ENCODE measurements at places on chromosomes 2 and 18.

DNA sequence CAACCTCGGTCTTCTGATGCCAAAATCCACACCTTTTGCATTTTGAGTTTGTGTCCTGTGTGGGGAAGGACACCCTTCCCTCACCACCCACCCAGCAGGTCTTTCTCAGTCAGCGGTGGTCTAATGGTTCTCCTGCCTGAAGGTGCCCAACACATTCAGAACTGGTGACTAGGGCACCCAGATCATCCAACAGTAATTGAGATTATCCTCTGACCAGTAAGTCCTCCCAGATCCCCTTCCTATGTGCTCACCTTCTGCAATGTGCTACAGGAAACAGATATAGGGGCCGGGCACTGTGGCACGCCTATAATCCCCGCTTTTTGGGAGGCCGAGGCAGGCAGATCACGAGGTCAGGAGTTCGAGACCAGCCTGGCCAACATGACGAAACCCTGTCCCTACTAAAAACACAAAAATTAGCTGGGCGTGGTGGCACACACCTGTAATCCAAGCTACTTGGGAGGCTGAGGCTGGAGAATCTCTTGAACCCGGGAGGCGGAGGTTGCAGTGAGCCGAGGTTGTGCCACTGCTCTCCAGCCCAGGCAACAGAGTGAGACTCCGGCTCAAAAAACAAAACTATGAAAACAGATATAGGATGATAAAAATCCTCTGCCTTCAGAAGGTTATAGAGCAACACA is 56.2 kb downstream of the REEP1 start:
- DNase-seq = no peak

DNA sequence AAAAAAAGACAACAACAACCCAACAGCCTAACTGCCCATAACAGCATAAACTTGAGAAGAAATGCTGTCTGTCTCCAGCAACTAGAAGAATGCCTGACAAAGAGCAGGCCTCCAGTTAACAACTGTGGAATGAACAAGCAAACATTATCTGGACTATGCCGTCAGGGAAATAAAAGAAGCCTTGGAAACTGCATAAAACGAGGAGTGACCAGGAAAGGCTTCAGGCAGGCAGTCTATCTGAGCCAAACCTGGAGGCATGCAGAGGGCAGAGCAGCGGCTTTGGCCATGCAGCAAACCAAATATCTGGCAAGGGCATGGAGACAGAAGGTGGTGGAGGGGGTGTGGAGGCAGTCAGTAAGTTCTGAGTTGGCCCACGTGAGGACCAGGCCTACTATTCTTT is 11.1 kb downstream of the HES6 start:
- no peak for DNase-seq

- DNase-seq = no peak
Observed at GRCh38 chr2:30408961-30409387, 38.1 kb upstream of the LCLAT1 start.

DNA sequence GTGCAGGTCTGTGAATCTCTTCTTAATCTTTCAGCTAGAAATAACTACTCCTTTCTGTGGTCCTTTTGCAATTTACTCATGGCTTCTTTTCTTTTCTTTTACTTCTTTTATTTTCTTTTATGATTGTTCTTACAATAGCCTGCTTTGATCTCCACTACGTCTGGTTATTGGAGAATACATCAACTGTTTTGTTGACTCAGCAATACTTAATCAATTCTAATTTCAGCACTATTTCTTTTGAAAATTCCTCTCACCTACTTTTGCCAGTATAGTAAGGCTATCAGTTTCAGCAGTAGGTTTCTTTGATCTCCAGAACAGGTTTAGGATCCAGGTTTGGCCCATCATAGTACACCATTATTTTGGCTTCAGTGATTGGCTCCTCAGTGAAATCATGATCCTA is 111.8 kb upstream of the DPP10 start:
- no peak for DNase-seq

- DNase-seq = no peak
Observed at GRCh38 chr2:120821446-120822160, 85.9 kb downstream of the GLI2 start.

DNA sequence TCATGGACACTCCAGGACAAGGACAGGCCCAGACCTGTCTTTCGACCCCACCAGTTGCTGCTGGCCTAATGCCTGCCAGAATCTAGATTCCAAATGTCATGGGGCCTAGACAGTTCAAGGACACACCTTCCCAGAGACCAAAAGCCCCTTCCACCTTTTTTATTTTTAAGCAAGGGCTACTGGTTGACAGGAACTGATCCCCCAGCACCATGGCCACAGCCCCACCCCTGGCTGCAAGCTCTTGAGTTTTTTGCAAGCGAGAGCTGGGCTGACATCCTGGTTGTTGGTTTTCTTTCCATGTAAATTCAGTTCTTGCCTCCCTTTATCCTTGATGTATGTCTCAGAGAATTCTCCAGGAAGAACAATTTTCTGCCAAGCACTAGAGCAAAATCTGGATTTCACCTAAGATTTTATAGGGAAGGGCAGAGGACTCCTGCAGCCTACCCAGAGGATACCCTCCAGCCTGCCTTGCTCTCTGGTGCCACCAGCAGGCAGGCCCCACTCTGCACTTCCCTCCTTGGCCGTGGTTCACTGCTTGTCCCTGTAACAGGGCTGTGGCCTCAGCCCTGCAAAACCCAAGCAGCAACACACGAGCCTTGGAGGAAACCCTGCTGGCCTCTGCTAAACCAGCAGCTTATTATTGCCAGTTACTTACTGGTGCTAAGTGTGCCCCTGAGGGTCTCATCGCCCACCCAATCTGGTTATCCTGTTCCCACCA is 97.7 kb downstream of the TWIST2 start:
- DNase-seq = no peak

- peak; percentile 88 for DNase-seq
Observed at GRCh38 chr2:20223407-20224163, 1.3 kb downstream of the SDC1 start.

- DNase-seq = no peak
Observed at GRCh38 chr18:57859314-57859713, 56.2 kb upstream of the ATP8B1 start.

DNA sequence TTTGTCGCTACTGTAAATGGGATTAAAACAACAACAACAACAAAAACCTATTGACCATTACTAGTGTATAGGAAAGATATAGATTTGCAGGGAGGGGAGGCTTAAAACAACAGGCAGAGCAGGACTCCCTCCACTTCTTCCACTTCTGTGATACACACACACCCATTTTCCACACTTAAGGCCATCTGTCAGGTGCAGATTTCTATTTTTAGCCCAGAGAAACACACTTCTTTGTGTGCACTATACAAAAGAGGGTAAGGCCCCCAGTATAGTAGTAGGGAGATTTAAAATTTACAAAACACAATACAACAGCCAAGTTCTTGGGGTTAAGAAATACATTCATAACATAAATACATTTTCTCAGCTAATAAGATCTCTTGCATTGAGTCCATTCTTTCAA is 22.4 kb downstream of the PTPN2 start:
- DNase-seq = no peak

GRCh38 chr18:73645160-73645715 is 502.4 kb downstream of the FBXO15 start:
- DNase-seq = no peak

DNA sequence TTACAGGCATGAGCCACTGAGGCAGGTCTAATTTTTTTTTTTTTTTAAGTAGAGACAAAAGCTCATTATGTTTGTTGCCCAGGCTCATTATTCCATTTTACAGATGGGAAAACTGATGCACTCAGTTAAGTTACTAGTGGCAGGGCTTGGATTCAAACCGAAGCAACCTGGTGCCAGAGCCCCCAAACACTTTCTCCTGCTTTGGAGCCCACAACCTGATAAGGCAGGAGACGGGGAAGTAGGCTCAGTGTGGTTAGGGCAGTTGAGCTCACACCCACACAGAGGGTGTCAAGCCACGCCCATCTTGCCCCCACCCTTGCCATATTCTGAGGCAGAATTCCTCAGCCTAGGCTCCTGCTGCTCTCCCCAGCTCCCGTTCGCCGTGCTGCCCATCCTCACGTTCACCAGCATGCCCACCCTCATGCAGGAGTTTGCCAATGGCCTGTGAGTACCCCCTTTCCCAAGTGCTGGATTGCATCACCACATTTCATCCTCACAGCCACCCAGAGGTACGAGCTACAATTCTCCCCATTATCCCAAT is 5.8 kb upstream of the CTDSP1 start:
- DNase-seq = no peak

- DNase-seq = no peak
Observed at GRCh38 chr2:238518172-238518820, 91.6 kb downstream of the ASB1 start.

DNA sequence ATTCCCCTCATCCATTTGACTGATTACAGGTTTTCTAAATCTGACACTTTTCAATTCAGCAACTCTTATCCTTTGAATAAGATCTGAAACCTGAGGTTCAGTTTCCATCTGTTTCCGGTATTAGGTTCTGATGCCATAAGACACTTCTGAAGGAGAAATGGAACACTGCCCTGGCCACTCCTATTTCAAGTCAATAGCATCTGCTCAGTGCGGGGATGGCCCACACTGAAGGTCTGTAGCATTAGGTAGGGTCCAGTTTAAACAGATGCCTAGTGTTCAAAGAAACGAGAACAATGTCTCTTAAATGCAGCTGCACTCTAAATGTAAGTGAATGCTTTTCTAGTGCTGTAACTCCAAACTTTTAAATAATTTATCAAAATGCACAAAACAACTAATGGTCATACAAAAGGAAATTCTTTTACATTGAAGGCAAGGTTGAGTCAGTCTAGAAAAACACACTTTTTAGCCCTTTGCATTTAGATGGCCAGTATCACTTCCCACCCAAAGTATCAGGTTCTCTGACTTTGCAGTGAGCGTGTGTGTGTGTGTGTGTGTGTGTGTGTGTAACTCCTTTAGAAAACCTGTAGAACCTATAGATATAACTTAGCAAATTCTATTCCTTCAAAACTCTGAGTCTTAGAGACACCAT is 78.2 kb downstream of the STK39 start:
- DNase-seq = no peak

DNA sequence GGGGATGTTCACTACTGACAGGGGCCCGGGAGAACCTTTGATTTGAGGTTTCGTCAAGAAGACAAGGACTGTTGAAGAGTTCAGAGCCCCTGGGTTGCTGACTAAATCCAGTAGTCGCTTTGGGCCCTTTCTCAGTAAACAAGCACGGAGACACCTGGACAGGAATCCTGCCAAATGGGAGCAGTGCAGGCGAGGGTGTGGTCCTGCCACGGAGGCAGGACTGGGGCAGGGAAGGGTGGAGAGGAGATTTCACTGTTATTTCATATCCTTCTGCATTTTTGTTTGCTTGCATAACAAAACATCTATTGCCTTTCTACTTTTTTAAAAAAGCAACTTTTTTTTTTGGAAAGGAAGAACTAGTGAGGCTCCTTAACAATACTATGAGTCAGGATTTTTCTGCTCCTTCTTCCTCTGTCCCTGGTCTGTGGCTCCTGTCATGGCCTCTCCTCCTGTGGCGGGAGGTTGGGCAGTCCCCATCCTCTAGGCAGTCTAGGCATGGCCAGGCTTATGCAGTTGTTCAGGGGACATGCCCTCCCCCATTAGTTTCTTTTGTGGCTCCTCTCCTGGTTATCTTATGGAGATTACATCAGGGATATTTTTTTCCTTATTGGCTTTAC is 57.7 kb downstream of the ARHGEF4 start:
- DNase-seq = no peak

GRCh38 chr2:160377204-160377995 is 116.2 kb downstream of the RBMS1 start:
- DNase-seq = no peak

DNA sequence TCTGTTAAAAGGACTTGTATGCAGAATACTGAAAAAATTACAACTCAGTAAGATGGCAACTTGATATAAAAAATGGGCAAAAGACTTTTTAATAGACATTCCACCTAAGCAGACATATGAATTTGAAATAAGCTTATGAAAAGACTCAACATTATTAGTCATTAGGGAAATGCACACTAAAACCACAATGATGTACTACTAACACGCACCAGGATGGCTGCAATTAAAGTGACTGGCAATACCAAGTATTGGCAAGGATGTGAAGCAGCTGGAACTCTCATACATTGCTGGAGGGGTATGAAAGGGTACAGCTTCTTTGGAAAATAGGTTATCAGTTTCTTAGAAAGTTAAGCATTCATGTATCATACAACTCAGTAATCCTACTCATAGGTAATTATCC is 3.2 kb upstream of the ENOSF1 start:
- DNase-seq = no peak

- no peak for DNase-seq
Observed at GRCh38 chr2:70226781-70227180, 21.6 kb downstream of the TIA1 start.

- no peak for DNase-seq
Observed at GRCh38 chr2:217789736-217790181, 213.0 kb downstream of the TNS1 start.

- no peak for DNase-seq
Observed at GRCh38 chr2:127160676-127161075, 53.7 kb upstream of the BIN1 start.

DNA sequence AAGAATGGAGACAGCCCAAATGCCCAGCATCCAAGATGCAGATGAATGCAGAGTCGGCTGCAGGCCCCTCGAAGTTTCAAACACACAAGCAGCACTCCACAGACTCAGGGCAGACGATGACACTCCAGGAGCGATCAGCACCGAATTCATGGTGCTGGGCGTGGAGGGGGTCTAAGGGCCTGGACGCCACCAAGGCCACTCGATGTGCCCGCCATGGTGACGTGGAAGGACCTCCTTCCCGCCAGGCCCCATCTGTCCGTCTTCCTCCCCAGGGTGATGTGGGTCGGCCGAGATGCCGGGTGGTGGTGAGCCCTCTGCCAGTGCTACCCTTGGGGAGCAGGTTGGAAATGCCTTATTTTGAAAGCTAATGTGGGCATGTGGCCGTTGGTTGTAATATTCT is 9.4 kb downstream of the KIF1A start:
- no peak for DNase-seq

DNA sequence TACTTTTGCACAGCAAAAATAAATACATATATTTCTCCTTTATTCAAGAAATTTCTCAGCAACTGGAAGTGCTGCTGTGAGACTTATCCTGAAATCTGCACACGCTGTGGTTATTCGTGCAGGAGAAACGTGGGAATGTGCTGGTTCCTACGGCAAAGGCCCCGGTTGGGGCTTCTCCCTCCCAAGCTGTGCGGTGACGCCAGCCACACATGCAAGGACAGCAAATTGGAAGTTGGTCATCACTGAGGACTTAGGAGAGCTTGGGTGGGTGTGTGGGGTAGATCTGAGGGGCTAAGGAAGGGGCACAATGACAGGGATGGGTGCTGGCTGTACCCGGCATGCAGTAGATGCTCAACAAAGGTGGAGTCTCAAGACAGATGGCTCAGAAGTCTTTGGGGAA is 16.5 kb upstream of the MTCL1 start:
- no peak for DNase-seq

- DNase-seq = no peak
Observed at GRCh38 chr2:102166189-102166845, 20.5 kb upstream of the IL1RL2 start.

GRCh38 chr2:229254206-229254605 is 16.9 kb downstream of the PID1 start:
- DNase-seq = no peak

DNA sequence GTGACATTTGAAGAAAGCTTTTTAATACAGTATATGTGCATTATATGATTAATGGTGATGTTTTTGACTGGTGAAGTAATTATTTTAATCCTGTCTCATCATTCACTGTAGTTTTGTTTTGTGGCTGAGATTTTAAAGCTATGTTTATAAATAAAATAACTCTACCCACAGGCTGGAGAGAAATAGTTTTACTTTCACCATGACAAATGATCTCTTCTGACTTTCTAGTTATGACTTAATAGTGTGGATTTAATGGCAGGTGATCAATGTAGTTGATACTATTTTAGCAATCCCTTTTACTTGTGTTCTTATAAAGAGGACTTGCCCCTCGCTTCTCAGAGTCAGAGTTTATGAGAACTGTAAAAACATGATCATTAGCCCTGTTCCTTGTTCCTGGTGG is 289.5 kb upstream of the SIX3 start:
- DNase-seq = no peak
